ENCODE measurements at places on chromosomes 6 and 20.

DNA sequence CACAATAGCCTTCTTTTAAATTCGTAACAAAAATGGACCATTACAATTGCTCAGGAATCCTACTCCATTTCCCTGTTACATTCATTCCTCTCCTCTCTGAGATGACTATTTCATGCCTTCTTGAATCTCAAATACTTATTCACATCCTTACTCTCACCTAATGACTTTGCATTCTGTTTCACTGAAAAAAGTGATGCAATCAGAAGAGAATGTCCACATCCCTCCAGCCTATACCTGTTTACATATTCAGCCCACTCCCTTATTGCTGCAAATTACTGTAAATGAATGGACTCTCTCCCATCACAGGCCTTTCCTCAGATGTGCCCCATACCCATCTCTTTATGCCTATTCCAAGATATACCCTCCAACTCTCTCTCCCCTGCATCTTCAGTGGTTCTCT lies 8.6 kb downstream of the TAAR1 start:
- DNase-seq: no peak

DNA sequence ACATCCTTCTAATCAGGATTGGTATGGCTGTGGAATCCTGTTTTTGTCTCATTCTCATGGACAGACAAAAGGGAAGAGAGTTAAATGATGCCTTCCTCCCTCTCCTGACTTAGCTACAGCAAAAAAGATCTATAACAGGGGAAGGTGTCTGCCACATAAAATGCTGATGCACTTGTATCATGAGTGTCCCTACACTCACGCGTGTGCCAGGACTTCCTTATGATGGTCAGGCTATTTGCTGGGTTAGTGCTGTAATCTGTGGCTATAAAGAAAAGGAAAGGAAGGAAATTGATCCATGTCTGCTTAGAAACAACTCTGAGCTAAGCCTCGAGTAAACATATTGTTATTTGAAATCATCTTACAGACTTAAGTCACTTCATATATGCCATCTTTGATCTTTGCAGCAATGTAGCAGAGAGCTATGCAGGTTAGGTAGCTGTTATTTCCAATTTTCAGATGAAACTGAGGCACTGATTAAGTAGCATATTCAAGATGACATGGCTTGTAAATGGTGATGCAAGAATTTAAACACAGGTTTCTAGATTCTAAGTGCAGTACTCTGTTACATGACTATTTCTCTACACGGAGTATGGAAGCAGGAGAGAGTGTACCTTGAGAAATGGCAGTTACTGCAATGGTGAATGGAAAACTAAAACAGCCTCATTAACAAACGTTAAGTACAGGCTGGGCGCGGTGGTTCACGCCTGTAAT lies 8.4 kb upstream of the DHX35 start:
- DNase-seq: no peak

- DNase-seq: no peak
These were observed 47.9 kb upstream of the CLDN20 start for GRCh38 chr6:155215906-155216305.

- DNase-seq: no peak
These were observed 7.3 kb downstream of the ZBTB46 start for GRCh38 chr20:63823691-63824311.

GRCh38 chr6:85079761-85080160 lies 315.4 kb upstream of the TBX18 start:
- DNase-seq: no peak

DNA sequence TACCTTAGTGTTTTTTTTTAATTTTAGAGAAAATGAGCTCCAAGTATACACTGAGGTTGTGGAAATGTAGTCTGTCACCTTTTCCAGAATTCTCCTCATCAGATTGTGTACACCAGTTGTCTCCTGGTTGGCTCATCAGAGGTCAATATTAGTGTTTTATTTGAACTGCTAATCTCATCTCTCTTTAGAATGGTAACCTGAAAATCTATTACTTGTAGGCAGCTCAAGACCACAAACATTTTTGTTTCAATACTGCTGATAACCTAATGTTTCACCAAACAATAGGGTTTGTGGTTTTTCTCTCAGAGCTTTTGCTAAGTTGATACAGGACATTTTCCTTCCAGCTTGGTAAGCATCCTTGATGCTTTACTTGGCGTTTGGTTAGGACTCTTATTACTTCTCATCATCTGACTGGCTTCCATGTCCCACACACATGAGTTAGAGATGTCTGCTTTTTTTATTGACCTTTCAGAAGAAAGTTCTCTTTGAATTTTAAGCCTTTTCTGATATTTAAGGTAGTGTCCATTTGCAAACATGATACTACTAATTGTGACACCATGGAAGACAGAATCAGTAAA lies 15.1 kb downstream of the ADGRG6 start:
- no peak for DNase-seq

GRCh38 chr6:118652051-118652615 lies 742 bp upstream of the CEP85L start:
- no peak for DNase-seq

GRCh38 chr20:31430568-31431115 lies 9.8 kb upstream of the DEFB123 start:
- DNase-seq: no peak

GRCh38 chr6:50847890-50848594 lies 29.4 kb downstream of the TFAP2B start:
- no peak for DNase-seq

GRCh38 chr6:1747531-1747930 lies 137.8 kb downstream of the FOXC1 start:
- no peak for DNase-seq

DNA sequence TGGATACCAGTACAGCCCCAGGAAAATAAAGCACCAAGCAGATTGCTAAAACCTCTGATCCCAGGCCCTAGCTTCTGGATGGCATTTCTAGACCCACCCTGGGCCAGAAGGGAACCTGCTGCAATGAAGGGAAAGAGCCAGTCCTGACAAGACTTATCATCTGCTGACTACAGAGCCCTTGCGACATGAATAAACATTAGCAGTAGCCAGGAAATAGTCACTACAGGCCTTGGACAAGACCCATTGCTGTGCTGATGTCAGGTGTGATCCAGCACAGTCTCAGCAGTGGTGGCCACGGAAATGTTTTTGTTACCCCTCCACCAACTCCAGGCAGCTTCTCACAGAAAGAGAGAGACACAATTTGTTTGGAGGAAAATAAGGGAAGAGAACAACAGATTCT lies 399.3 kb downstream of the HAO1 start:
- no peak for DNase-seq

- no peak for DNase-seq
These were observed 39.5 kb downstream of the C20orf203 start for GRCh38 chr20:32634041-32634805.

Measured in GDM1 (cell line).